ENCODE measurements at places on chromosomes 7 and 10.

DNA sequence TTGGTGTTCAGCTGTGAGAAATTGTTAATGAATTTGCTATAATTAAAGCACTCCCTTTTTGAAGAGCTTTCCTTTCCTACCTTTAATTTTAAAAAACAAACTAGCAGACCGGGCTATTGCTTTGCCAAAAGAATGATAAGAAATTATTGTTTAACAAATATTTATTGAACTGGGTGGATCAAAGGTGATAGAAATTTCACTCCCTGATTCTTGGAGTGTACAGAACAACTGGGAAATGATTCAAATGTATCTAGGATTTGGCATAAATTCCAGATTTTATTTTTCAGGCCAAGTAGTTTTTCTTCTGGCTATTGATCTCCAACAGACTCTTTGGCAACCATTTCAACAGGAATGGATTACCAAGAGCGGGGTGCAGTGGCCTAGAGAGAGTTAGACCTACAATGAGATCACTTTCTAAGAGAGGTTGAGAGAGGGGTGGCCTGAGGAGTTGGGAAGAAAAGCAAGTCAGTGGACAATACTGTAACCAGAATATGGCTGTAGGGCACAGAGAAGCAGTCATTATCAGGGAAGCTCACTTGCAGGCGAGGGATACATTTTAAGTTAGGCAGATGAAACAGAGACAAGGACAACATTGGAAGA lies 71.9 kb downstream of the PLXDC2 start:
- DNase-seq: no peak

DNA sequence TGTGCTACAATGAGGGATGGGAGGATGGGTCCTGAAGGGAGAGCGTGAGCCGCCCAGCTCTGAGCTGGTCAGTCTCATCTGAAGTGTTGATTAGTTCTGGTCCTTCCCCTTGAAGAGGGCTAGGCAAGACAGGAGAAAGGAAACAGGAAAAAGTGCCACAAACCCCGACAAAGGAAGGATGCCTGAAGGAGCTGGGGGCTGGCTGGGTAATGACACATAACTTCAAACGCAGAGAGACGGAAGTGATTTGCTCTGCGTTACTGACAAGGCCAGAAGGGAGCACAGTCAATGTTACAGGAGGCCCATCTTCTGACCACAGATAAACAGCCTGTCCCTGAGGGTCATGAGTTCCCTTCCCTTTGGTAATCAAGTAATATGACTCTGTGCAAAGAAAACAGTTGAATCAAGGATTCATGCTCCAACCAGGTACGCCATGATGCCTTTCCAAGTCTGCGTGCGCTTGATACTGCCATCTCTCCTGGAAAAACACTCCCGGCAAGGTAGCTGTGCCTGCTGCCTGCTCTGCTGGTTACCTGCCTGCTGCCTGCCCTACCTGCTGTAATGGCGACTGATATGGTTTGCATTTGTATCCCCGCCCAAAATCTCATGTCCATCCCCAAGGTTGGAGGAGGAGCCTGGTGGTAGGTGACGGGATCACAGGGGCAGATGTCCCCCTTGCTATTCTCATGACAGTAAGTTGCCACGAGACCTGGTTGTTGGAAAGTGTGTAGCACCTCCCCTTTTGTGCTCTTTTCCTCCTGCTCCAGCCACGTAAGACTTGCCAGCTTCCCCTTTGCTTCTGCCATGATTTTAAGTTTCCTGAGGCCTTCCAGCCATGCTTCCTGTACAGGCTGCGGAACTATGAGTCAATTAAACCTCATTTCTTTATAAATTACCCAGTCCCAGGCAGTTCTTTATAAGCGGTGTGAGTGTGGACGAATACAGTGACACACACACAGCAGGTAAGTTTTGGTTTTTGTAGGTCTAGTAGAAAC lies 57.9 kb downstream of the GRB10 start:
- DNase-seq: no peak

DNA sequence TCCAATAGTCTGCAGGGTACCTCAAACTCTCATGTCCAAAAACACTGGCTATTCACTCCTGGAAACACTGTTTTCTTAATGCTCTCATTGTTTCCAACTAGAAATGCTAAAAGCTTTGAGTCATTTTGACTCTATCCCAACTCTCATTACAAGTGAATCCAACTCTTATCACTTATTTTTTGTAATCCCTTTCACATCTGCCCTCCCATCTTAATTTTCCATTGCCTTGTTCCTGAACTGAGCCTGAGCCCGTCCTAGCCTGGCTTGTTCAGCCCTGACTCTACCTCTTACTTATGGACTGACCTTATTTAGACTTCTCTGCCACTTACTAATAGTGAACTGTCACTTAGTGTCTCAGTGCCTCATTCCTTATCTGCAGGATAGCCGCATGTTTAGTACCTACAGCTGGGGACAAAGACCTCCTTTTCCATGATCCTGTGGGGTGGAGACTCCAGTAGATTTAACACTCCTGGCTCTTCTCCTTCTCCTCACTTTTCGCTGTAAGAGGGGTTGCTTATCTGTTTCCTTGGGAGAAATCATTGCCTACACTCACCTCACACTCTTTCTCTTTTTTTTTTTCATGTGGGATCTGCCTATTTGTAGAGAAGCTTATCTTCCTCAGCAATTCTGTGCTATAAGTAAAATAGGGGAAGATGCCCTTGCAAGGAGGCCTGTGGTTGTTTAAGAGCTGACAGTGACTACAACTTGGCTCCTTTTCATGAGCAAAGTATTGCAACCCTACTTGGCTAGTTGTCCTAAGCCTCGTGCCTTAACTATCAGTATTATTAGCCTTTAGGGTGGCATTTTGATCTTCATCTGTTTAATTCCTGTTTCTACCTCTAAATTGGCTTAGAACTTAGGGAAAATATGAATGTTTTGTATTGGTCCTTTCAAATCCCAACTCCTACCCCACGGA lies 56.4 kb downstream of the SLC16A12 start:
- DNase-seq: no peak

- no peak for DNase-seq
Measured at GRCh38 chr10:35219891-35220890, 93.5 kb downstream of the CREM start.

- no peak for DNase-seq
Measured at GRCh38 chr7:30633223-30633622, 38.5 kb downstream of the GARS1 start.

DNA sequence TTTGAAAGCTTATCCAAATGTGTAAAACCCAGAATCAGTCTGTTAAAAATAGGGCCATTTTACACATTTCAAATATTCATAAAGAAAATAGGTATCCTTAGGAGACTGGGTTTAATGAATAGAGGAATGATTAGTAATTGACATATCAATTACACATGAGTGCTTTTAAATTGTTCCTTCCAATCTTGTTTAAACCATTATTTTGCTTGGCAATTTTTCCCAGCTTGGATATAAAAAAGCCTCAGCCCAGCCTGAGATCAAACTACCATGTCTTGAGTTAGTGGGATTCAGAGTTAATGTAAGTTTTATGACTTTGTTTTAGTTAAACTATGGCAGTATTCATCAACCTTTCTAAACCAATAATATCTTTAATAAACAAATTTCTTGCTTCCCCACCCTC lies 28.3 kb downstream of the PARP12 start:
- no peak for DNase-seq

GRCh38 chr10:67837541-67838314 lies at the start of gene DNAJC12:
Gene DNAJC12, minus strand, starts transcription at chr10:67838188. Its CDS starts 177 bp downstream, at chr10:67838011.
- no peak for DNase-seq

DNA sequence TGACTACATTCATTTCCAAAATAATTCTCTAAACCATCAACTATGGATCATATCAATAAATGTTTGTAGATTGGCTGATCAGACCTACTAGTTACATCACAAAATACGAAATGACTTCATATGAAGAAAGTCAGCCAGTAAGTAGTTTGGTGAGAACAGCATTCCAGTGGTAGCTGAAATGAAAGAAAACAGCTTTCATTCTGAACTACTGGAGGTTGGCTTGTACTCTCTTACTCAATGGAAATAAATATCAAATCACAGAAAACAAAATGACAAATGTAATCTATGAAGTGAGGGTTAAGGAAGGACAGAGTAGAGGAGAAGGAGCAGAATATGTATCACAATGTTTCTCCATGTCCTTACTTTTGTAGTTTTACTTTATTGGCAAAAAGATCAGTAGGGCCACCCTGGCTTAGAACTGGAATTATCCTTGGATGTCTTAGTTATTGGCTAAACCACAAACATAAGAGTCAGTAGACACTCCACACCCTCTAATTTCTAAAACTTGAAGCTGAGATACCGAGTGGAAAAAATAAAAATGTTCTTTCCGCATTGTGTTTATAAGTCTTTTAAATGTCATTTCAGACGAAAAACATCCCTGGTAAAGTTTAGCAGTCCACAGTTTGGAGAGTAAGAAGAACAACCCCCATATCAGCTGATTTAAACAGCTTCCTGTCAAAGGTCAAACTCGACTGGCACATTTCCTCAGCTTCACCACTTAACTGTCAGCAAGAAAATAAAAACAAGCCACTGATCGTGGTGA lies 74.0 kb upstream of the DGKI start:
- DNase-seq: no peak

- DNase-seq: no peak
Measured at GRCh38 chr7:127959770-127960169, 71.5 kb downstream of the LRRC4 start.

GRCh38 chr10:8444630-8445029 lies 390.1 kb downstream of the GATA3 start:
- peak; percentile 31 for DNase-seq

- no peak for DNase-seq
Measured at GRCh38 chr7:139431010-139431409, 52.5 kb downstream of the KLRG2 start.

GRCh38 chr10:113517165-113517900 lies 35.5 kb upstream of the HABP2 start:
- no peak for DNase-seq

- DNase-seq: no peak
Measured at GRCh38 chr7:76354516-76354915, 4.3 kb downstream of the YWHAG start.

- DNase-seq: no peak
Measured at GRCh38 chr7:107157091-107157490, 11.7 kb upstream of the HBP1 start.

DNA sequence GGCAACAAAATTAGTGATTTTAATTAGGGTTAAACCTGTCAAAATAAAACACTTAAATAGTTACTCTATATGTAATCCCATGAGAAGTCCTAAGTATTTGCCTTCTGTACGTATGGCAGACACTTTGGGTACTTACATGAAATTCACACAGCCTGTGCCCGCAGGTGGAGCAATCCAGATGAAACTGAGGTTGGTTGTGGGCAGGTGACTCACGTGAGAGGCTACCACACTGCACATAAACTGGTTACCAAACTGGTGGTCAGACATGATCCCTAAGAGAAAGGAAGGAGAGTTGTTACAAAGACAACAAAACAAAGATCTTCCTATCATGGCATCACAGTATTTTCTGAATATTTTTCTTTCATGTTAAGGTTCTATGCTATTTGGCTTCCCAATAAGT lies 156.1 kb downstream of the RELN start:
- DNase-seq: no peak

Measured in stimulated activated CD8-positive, alpha-beta memory T cell treated with anti-CD3 and anti-CD28 coated beads, Interleukin-4, amount 100 ng/mL, for 1 hour (primary cell).